Neural progenitor cell (in vitro differentiated cells): ENCODE measurements at places on chromosomes 16 and 17.

- DNase-seq: no peak
These were observed 6.0 kb downstream of the NAGPA start for GRCh38 chr16:5027575-5028235.

- DNase-seq: no peak
These were observed 13.7 kb upstream of the TAT start for GRCh38 chr16:71590584-71590983.

GRCh38 chr17:1577182-1577581 lies 14.6 kb upstream of the PITPNA start:
- no peak for DNase-seq

GRCh38 chr17:4155980-4156620 lies 13.1 kb downstream of the CYB5D2 start:
- no peak for DNase-seq

- DNase-seq: no peak
These were observed 3.3 kb upstream of the CACNG5 start for GRCh38 chr17:66831383-66832210.
